ENCODE measurements at places on chromosomes 2 and 18. TPM values are rescaled to one million over a fixed set of nuclear protein-coding genes. Genes with fewer than 3 reads are reported as not detected.

The LIMS3 gene
- 5.2 TPM for polyA plus RNA-seq

The SCYGR4 gene
- not detected for polyA plus RNA-seq

The BCL2 gene
- 0.02 TPM for polyA plus RNA-seq

The ERBB4 gene
- 42.1 TPM for polyA plus RNA-seq

The RNF144A gene
- 6.3 TPM for polyA plus RNA-seq

The DOK6 gene
- polyA plus RNA-seq: 25.2 TPM

The IRS1 gene
- polyA plus RNA-seq: 4.1 TPM

The SOX11 gene
- 10.6 TPM for polyA plus RNA-seq
